Heart right ventricle (tissue), 16 donors: ENCODE measurements at places on chromosomes 3 and 15.
A peak's percentile ranks its signal among the peaks of the same experiment; 100 is the strongest.

DNA sequence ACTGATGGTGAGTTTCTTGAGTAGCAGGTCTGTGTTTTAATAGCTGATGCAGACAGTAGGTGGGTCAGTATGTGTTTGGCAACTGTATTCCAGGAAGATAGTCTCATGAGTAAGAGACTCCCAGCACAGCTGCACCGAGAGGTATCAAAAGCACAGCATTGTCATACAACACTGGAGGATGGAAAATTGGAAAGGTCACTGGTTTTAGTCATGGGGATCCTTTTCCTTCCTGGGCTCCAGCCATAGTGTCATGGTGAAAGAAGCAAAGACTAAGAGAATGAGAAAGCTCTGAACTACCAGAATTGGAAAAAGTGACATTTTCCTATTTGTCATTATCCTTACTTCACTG is 61.5 kb downstream of the P3H2 start:
- no peak for DNase-seq

DNA sequence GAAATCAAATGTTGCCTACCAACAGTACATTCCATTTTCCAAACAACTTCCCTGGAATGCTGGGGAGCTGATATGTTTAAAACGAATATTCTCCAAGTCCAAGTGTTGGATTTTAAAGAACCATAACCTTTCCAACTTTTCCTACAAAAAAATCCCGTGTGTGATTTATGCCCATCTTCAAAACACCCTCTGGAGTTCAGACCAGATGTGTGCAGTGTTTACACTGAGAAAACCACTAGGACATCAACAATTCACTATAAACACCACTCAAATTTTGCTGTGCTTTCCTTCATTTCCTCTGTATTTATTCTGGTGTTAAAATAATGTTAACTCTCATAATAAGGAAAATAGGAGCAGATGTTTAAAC is 2.4 kb downstream of the VGLL4 start:
- DNase-seq: no peak

- DNase-seq: peak; percentile 62
Measured at GRCh38 chr3:58052373-58053273, 44.4 kb downstream of the FLNB start.

DNA sequence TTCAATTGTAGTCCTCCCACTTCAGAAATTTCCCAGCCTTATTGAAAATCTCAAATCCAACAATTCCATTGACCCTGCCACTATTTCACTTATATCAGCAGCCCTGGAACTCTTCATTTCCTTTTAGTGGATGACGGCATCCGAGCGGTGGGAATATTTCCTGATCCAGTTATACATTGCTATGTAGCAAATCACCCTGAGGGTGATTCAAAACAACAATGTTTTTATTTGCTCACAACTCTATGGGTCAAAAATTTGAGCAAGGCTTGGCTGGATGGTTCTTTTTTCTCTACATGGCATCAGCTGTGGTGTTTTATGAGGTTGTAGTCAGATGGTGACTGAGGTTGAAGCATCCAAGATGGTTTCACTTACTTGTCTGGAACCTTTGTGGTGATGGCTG is 70.5 kb downstream of the CHST2 start:
- no peak for DNase-seq

- DNase-seq: no peak
Measured at GRCh38 chr3:128489674-128489926, 3.4 kb downstream of the GATA2 start.

GRCh38 chr3:48016301-48016973 is at the start of gene MAP4:
MAP4 (minus strand) TSS chr3:48016416; CDS start chr3:47998860, 17,556 bp downstream.
- DNase-seq: no peak

- DNase-seq: no peak
Measured at GRCh38 chr3:67349551-67350174, 304.7 kb downstream of the SUCLG2 start.
